ENCODE measurements at places on chromosomes 2 and 18. TPM values are rescaled to one million over a fixed set of nuclear protein-coding genes. Genes with fewer than 3 reads are reported as not detected.

- peak; percentile 27 for DNase-seq
Measured at GRCh38 chr18:3059272-3059671, 46.3 kb upstream of the LPIN2 start.

DNA sequence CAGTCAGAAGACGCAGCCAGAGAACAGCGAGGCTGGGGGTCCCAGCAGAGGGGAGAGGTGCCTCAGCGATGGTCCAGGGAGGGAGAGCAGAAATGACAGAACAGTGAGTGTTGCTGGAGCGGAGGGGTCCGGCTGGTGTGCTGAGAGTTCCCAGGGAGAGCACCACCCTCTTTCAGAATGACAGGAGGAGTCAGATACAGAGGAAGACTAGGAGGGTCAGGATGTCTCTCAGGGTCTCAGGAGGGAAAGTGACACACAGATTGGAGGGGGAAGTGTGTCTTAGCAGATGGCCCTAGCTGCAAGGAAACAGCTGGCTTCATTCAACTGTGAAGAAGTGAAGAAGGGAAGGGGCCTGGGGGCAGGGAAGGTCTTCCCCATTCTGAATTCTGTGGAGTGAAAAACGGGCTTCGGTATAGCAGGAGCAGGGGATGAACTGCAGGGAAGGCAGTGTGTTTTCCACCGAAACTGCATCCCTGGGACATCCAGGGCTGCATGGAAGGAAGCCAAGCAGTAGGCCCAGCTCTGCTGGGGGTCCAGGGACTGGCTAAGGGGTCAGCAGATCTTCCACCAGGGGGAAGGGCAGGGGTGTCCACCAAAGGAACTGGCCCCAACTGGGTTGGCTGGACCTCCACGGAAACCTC, 90.0 kb upstream of the OTOS start:
- no peak for DNase-seq

Gene TMEM17
- 0.21 TPM for total RNA-seq

Gene MROH2A
- total RNA-seq, result not detected

DNA sequence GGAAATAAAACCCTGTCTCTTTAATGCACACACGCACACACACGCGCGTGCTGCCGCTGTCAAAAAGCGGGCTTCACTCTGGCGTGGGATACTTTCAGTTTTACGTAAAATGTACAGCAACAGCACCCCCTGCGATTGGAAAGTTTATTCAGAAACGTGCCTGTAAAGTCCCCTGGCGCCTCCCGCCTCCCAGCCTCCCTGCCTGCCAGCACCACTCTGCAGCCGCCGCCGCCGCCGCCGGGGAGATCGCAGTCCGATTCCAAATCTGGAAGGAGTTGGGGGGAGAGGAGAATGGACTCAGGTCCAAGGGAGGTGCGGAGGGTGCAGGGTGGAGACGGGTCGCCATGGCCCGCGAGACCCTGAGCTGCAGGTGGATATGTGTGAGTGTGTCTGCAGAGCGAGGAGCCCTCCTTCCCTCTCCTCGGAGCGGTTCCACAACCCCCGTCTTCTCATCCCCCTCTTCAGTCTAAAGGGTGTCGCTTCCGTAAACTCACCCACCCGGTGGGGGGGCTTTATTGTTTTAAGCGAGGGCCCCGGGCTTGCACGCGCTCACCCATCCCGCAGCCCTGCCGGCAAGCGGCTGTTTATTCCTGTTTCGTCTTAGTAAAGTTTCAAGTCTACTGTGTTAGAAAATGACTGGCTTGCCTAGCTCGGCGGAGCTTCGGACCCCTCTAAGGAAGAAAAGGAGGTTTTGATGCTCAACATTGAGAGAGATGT, 1.8 kb upstream of the BCL11A start:
- peak; percentile 78 for DNase-seq

DNA sequence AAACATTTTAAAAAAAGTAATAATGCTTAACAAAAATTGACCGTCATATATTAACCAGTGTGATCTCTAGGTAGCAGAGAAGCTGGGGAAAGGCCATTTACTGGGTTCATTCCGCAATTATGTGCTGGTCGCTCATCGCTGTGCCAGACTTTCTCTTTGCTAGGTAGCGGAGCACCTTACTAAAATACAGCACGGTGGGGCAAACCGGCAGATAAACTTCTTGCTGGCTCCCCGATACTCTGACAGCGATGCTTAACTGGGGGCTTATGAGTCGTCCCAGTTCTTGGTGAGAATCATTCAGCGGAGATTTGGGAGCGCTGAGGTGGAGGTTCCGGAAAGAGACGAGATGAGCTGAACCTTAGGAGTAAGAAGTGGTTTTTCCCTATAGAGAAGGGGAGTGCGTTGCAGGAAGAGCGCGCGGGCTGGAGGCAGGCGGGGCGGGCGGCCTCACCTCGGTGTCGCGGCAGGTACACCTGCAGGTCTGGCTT, 605 bp downstream of the C2orf68 start:
- DNase-seq, result no peak

Gene DCC
- total RNA-seq, result not detected

- no peak for DNase-seq
Measured at GRCh38 chr2:152200101-152200500, 24.5 kb upstream of the STAM2 start.

DNA sequence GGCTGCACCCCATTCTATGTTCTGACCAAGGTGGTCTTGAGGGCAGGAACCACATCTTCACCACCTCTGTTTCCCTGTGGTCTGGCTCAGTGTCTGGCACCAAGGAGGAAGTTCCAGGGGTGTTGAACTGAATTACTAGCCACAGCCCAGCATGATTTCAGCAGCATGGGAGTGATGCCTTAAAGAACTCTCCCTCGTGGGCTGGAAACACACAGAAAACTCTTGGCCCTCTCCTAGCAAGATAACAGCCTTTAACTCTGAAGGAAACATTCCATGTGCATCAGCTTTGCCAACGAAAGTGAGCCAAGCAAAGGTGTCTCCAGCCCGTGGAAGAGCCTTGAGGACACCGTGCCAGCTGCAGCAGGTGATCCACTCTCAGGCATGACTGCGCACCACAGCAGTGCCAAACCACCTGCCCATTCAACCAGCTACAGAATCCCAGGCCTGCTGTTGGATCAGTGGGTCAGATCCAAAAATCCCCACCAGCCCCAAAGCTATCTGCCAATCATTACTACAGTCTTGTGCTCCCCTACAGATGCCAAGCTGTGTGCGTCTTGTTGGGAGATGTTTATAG, 124.8 kb downstream of the TTC32 start:
- DNase-seq, result no peak
